NCI-H446 treated with DMSO at 0.1 percent for 48 hours (cell line): ENCODE measurements at places on chromosomes 6 and 20.

DNA sequence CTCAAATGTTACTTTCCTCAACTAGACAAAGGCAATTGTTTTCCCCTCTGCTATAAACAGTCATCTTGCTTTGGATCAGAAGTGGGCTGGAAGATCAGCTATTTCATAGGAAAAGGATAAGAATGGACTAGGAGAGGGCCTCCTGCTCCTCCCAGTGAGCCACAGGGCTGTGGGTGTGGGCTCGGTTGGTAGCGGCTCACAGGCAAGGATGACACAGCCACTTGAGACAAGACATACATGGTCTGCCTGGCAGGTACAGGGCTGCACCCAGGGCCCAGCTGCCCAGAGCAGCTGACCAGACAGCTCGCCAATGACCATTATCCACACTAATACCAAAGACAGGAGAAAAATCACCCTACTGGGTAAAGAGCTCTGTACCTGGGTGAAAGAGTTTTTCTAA is 9.0 kb upstream of the SLA2 start:
- no peak for DNase-seq

- DNase-seq: no peak
These were observed 80.6 kb downstream of the MRPL14 start for GRCh38 chr6:44046516-44047178.

DNA sequence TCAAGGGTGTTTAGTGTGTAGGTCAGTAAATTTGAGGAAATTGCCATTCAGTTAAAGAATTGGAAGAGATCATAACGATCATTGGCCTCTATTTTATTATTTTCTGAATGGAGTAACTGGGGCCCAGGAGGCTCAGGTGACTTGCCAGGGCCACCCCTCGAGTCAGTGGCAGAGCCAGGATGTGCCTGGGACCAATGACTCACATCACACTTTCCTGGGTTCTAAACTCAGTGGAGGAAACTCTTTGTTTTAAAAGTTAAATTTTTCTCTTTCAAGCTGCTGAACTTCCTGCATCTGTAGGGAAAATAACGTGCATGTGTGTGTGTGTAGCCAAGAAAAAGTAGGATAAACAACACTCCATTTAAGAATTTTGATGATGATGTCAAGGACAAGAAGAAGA is 135.5 kb downstream of the MYLK4 start:
- no peak for DNase-seq

- DNase-seq: no peak
These were observed 33.8 kb upstream of the ECI2 start for GRCh38 chr6:4169028-4169789.

DNA sequence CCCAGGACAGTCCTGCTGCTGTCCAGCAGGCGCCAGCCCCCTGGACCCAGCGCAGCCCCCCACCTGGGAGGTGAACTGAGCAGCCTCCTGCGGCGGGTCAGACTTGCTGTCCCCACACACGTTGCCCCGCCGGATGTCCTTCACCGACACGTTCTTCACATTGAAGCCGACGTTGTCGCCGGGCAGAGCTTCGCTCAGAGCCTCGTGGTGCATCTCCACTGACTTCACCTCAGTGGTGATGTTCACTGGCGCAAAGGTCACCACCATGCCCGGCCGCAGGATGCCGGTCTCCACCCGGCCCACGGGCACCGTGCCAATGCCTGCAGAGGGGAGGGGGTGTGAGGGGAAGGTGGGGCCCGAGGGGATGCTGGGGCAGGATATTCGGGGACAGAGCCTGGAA is 8.5 kb downstream of the EEF1A2 start:
- DNase-seq: no peak

GRCh38 chr20:2899243-2899642 is 26.0 kb downstream of the PTPRA start:
- DNase-seq: no peak

DNA sequence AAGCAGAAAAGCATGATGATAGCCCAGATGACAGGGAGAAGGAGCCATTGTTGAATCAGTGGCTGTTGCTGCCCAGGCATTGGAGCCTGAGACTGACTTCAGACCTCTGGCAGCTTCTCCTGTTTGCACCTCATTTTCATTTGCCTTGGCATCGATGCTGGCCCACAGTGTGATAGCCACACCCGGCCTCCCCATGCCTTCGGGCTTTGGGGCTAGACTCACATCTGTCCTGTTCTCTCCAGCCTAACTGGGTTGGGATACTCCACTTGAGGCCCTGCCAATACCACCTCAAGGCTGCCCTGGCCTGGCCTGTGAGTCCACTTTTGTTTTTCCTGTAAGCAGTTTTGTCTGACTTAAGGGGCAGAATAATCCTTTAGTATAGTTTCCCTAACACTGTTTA is 140.4 kb downstream of the UST start:
- no peak for DNase-seq
